Activated CD4-positive, alpha-beta T cell treated with anti-CD3 and anti-CD28 coated beads, Interleukin-2, amount 50 U/mL, for 48 hours (primary cell): ENCODE measurements at places on chromosomes 11 and 22.

- no peak for DNase-seq
Measured at GRCh38 chr11:62933285-62933684, 12.1 kb upstream of the CHRM1 start.

DNA sequence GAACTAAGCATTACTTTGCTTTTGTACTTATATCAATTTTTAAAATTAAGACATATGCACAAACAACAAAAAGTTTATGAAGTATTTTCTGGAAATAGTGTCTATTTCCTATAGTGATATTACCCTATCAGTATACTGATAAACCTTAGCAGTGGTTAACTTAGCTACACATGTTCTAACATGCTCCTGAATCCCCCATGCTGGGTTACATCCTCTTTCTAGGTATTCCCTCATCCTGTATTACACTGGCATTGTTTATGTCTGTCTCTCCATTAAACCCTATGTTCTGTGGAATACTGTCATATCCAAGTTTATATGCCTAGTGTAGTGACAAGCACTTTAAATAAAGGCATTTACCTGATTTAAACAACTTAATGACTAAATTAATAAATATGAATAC is 1.8 kb upstream of the FAR1 start:
- no peak for DNase-seq

- DNase-seq: no peak
Measured at GRCh38 chr11:95577716-95578460, 211.7 kb downstream of the FAM76B start.

GRCh38 chr11:96200243-96200642 is 142.8 kb downstream of the MAML2 start:
- no peak for DNase-seq

DNA sequence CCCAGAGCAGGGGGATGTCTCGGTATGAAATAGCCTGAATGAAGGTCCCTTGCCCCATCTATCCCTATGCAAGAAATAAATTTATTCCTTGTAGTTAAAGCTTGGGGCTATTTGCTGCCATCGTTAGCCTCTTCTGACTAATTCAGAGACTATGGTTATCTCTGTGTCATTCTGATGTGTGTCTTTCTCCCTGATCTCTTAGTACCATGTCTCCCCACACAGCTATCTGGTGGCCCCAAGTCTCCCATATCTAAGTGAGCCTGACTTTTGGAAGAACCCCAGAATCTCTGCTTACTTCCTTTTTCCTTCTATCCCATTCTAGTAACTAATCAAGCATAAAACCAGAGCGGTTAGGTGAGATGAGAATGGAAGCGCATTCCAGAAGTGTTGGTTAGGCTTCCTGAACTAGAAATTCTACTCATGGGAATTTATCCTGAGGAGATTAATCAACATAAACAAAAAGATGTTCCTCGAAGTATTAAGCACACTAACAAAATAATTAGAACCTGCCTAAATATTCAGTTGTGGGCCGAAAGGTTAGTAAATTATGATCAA is 71.4 kb upstream of the BMAL1 start:
- DNase-seq: no peak

DNA sequence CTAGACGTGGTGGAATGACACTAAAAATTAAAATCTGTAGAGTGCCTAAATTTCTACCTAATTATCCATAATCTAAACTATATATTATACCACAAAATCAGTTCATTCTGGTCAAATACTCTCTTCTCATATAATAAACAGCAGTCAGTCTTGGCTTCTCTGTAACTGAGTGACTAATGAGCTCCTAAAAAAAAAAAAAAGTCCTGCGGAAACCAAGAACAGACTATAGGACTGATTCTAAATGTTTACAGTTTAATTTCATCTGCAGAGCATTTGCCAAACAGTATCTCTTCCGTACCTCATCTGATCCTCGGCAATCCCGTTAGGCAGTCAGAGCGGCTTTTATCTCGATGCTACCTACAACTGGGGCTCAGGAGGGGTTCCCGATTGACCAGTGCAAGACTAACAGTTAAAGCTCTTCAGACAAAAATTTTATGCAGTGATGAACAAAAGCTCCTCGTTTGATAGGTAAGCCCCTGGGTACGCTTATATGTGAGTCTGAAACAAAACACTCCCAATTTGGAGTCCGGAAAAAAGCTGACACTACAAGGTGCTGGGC is 686 bp downstream of the KIF18A start:
- DNase-seq: peak; percentile 20

GRCh38 chr11:6556139-6556949 is 47.1 kb downstream of the RRP8 start:
- no peak for DNase-seq
